ENCODE measurements at places on chromosomes 2 and 18.
A peak's percentile ranks its signal among the peaks of the same experiment; 100 is the strongest.

DNA sequence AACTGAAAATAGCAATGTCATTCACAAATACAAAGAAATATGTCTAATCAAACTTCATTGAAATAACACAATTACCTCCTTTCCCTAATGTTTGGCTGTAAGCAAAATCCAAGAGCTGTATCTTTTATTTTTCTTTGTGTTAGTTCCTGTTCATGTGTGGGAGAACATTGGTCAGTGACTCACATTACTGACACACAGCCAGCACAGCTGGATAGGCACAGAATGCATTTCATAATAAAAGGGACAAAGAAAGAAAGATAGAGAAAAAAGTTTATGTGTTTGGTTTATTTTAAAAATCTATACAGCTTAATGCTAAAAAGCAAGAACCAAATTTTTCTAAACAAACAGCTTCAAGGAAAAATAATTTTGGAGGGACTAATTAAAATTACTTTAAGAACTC, 185.6 kb upstream of the COL3A1 start:
- peak; percentile 35 for DNase-seq

- no peak for DNase-seq
Observed at GRCh38 chr2:134640494-134640893, 78.3 kb downstream of the TMEM163 start.

- peak; percentile 15 for DNase-seq
Observed at GRCh38 chr2:11406958-11407381, 59.0 kb downstream of the E2F6 start.

DNA sequence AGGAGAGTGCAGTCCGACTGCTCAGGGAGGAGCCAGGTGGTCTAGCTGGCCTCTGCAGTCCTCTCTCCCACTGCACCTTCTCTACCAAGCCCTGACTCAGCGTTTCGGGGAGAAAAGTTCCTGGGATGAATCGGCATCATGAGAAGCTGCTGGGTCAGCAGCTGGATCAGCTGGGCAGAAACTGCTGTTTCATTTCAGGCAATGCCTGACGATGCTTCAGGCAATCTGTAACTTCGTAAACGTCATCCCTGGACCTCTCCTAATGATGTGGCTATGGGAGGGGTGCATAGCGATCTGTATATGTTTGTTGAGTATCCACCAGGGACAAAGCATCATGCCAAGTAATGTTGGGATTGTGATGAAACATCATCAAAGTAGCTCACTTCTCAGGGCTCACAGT, 20.7 kb downstream of the LIPG start:
- DNase-seq: no peak

DNA sequence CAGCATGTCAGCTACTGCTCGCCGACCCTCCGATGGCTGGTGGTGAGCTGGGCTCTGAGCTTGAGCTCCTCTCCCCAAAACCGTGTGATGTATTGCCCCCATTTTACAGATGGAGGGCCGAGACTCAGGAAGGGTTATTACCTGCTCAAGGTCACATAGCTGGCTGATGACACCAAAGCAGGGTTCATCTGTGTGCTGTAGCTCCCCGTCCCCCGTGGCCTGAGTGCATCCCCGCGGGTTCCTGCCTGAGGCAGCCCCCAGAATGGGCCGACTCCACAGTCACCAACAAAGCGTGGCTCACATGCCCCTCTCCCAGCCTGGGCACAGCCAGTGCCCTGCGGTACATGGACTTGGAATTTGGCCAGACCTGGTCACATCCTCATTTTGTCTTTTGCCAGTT, 198.6 kb downstream of the TFCP2L1 start:
- DNase-seq: no peak

- no peak for DNase-seq
Observed at GRCh38 chr2:173959358-173959884, 5.8 kb downstream of the SP3 start.

Data from NB4 (cell line).